ENCODE measurements at places on chromosomes 1 and 21.

DNA sequence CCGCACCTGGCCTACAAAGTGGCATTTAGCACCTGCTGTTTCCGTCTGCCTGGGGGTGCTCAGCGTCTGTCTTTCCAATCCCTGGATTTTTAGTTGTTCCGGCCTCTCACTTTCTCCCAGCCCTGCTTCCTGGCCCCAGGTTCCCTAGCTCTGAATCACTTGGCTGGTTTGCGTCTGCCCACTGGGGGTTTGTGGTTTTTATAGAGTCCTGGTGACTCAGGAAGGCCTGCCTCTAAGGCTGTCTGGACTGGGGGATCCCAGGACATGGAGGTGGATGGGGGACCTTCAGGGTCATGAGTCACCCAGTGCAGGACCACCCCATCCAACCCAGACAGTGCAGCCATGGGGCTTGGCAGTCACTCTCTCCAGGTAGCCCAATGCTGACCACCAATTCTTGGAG, 53.5 kb downstream of the MRPL37 start:
- no peak for DNase-seq

- DNase-seq, result no peak
Measured at GRCh38 chr1:228944935-228945371, 209.7 kb downstream of the RHOU start.

DNA sequence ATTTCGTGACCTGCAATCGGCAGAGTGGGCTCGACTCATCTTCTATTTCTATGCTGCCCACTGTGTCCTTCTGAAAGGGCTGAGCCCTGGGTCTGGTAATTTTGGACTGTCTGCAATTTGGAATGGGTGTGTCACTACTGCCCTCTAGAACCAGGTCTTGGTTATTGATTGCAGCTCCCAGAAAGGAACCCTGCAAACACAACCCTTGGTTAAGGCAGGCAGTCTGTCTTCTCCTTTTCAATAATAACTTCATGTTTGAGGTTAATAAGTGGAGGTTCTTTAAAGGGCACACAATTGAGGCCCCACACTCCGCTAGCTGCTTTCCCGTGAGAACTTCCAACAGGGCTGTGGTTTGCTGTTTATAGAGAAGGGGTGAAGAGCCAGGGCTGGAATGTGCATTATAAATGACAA, 79.9 kb upstream of the LYST start:
- DNase-seq, result no peak

DNA sequence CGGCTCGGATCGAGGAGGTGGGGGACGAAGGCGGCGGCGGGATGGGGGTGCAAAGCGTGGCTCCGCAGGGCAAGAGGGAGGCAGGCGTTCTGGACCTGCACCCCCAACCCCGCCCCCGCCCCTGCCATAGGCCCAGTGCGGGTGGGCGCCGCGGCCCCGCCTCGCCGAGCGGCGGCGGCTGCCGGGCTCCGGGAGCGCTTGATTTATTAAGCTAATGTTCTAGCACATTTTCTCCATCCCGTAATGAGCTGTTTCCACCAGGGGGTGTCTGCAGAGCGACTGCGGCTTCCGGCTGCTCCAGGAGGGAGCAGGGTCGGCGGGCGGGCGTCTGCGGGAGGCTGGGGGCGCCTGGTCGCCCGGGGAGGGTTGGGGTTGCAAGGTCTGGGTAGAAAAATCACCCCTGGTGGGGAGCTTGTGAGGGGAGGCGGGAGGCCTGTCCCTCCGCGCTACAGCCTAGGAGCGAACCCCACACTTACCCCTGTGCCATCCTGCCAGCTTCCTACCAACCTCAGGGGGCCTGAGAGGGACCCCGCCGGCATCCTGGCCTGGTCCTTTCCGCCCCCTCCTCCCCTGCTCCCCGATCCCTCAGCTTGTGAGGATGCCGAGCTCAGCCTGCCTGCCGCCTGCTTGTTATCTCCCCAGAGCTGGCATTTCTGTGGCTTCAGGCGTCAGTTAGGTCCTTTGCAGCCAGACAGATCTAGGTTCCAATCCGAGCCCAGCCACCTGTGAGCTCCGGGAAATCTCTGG, 48.5 kb upstream of the ACOT11 start:
- DNase-seq, result no peak

DNA sequence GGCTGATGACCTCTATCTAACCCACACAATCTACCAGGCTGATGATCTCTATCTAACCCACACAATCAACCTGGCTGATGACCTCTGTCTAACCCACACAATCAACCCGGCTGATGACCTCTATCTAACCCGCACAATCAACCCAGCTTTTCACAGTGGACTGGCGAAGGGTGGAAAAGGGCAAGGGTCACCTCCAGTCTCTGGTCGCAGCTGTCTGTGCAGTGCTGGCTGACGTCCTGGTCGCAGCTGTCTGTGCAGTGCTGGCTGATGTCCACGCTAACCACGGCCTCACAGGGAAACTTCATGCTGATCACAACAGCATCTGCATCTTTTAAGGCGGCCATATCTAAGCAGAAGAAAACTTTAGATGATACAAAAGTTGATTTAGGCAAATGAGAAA, 12.2 kb upstream of the CCDC27 start:
- no peak for DNase-seq

- DNase-seq, result no peak
Measured at GRCh38 chr1:1986451-1987141, 17.0 kb downstream of the CFAP74 start.

- DNase-seq, result no peak
Measured at GRCh38 chr1:241331328-241332036, 25.5 kb downstream of the RGS7 start.

- no peak for DNase-seq
Measured at GRCh38 chr1:153251562-153251961, 7.9 kb upstream of the LORICRIN start.

DNA sequence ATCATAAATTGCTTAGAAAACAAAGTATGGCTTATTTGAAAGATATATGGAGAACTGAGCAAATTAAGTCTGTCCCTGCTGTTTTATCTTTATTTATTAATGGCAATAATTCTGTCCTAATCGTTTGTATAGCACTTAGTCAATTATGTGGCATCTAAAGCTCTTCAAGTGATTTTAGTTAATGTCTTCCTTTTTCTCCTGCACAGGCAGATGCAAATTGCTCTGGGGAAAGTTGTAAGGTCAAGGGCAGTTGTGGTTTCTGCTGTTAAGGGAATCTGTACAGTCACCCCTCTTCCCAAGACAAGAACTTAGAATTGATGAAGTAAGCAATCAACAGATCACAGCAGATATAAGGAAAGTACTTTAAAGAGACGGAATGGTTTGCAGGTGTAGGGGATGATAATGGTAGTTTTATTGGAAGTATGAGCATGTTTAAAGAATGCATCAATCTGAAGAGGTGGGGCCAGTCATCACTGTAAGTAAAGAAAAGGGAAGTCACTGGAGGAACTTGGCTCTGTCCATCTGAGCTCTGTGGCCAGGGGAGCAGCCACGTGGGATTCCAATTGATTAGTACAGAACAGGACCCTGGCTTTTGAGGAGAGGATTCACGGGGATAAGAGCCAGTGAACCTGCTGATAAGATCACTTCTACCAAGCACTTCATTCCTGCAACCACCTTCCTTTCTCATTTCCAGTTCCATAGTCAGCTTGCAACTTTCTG, 116.0 kb upstream of the KCNJ6 start:
- no peak for DNase-seq

GRCh38 chr1:153803470-153804056, 28.4 kb downstream of the SLC27A3 start:
- no peak for DNase-seq

GRCh38 chr21:44857127-44857892, 16.2 kb downstream of the PTTG1IP start:
- DNase-seq, result no peak

DNA sequence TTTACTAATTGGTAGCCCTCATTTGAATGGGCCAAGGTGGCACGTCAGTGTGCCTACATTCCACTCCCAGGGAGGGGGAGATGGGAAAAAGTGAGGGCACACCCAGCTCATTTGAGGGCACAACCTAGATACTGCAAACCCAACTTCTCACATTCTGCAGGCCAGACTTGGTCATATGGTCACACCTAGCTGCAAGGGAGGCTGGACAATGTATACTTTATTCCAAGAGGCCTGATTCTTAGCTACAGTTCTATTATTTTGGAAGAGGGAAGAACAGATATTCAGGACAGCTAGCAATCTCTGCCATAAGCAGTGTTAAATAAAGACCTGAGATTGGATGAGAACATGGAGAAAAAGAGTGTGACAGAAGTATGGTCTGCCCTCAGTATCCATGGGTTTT, 180.4 kb downstream of the ROR1 start:
- no peak for DNase-seq

Data from suprapubic skin (tissue), 4 donors.